ENCODE measurements at places on chromosomes 12 and 14.

DNA sequence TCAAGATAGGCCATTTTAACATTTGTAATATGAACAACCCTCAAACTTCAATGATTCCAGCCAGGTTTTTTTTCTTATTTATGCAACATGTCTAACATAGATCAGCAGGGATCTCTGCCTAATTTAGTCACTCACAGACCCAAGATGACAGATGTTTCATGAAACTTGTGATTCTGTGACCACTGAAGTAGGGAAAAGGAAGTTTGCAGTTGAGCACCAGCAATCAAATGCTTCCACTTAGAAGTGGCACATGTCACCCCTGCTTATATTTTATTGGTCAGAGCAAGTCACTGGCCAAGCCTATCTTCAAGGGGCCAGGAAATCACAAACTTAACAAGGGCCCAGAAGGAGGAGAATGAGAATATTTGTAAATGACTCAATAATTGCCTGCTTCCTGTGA is 150.6 kb downstream of the BCAT1 start:
- DNase-seq, result no peak

DNA sequence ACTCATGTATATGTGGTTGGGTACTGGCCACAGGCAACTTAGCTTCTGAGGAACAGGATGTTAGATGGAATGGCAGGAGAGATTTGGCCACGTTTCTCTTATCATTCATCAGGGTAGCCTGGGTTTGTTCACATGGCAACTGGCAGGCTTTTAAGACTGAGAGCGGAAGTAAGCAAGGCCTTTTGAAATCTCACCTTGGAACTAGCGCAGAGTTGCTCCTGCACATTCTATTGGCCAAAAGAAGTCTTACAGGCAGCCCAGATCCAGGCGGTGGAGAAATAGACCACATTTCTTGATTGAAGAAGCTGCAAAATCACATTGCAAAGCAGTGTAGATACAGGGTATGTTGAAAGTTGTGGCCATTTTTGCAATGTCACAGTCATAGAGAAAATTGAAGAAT is 3.7 kb downstream of the CLEC4A start:
- DNase-seq, result no peak

DNA sequence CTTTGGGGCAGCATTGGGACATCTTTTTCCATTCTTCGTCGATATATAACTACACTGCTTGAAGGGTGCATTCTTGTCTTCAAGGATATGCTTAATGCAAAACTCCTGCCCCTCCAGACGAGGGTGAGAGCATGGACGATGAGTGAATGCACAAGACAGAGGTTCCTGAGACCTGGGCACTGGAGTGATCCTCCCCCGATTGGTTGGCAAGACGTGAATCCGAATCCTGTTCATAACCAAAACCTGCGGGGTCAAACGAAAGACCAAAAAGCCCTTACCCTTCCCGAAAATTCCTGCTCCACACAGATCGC is 684 bp downstream of the KANSL2 start:
- DNase-seq, result no peak

DNA sequence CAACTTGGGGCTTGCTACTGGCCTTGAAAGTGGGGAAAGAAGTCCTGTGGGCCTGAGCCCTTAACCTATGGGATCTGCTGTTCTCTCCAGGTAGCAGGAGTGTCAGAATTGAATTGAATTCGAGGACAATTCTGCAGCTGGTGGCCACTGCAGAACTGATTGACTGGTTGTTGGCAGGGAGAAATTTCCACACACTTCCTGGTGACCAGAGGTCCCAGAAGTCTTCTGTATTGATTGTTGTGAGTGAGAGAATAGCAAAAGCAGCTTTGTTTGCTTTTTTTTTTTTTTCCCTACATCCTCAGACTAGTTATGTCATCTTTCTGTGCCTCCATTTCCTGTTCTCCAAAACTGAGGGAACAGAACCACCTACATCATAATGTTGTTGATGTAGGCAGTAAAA is 64.1 kb downstream of the PRICKLE1 start:
- no peak for DNase-seq

GRCh38 chr12:121600702-121601336 is 20.0 kb upstream of the KDM2B start:
- no peak for DNase-seq

GRCh38 chr12:60844101-60844500 is 1248.3 kb downstream of the SLC16A7 start:
- no peak for DNase-seq

GRCh38 chr14:35229792-35230089 is 62.4 kb upstream of the PSMA6 start:
- no peak for DNase-seq

DNA sequence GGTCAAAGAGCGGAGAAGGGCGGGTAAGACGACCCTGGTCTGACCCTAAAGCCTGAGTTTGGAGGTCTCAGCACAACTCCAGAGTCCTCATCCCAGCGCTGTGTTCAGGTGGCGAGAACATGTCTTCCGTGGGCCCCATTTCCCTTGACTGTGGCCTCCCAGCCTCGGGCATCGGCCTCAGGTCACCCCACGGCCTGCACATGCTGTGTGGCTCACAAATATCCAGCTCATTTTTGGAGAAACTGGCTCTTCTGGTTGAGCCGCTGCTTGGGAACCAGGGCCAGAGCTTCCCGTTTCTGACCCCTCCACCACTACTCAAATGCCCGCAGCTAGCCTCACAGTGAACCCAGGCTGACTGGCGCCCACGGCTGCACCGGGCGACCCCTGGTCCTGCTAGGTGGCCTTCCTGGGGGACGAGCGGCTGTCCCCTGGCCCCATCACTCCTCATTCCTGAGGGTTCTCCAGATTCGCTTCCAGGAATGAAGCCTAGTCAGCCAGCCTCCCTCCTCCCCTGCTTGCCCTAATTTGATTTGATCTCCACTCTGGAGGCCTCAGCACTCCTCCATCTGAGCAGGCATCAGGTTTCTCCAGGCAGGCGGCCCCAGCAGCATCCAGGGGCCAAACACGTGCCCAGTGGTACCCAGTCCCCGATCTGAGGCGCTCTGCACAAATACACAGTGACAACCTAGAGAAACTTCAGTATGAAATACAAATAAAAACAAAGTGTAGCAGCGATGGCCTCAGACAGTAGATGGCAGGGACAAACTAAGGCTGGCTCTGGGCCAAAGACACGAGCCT is 4.7 kb downstream of the P2RX2 start:
- no peak for DNase-seq

- no peak for DNase-seq
These were observed 467.5 kb downstream of the ZFP36L1 start for GRCh38 chr14:68325267-68325807.

GRCh38 chr12:39638840-39639239 is 19.2 kb upstream of the ABCD2 start:
- no peak for DNase-seq

DNA sequence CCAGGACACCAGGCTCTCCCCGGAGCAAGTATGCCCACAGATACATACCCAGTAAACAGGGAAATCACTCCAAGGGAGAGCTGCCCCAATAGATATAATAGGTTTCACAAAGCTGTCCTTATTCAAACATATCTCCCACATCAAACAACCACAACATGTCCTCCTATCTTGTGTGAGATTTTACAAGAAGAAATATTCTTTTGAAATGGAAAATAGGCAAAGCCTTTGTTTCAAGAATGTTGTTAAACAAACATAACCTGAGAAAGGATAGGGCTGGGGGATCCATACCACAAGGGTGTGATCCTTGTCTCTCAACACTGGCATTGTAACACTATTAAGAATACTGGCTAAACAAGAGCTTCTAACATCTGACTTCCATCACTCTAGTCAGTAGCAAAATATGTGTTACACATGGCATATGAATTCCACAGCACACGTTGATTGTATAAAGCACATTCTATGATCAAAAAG is 32.9 kb downstream of the LGR5 start:
- no peak for DNase-seq

GRCh38 chr14:53692451-53692850 is 264.2 kb downstream of the BMP4 start:
- no peak for DNase-seq

DNA sequence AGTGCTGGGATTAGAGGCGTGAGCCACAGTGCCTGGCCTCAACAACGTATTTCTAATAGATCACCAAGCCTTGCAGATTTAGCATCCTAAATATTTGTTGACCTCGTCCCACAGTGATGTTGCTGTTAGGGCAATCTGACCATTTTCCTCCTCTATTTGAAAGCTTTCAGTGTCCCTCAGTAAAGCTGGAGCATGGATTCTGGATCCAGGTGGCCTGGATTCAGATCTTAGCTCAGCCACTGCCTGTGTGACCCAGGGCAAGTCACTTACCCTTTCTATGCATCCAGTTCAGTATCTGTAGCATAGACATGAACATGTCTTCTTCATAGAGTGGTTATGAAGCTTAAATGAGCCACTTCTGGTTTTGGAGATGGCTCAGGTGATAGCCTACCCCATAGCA is 3.9 kb upstream of the HSP90AA1 start:
- DNase-seq, result no peak

- no peak for DNase-seq
These were observed 24.3 kb upstream of the OR6J1 start for GRCh38 chr14:22668417-22668816.

DNA sequence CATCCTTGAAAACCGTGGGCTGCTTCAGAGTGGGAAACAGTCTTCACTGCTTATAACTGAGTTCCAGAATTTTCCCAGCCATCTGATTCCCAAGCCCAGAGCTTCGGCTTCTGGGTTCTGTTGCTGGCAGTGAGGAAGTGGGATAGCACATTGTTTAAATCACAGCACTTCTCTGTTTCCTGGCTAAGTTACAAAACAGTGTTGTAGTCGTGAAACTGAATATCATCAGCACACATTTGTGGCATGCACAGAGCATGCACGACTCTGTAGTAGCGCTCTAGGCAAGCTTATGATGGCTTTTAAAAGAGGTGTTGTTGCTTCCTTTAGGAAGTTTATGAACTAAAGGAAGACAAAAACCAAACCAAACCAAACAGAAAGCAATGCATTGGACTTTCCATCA is 1005.5 kb downstream of the NRXN3 start:
- DNase-seq, result no peak
